Left colon (tissue), 2 donors: ENCODE measurements at places on chromosomes 1 and 21. TPM values are rescaled to one million over a fixed set of nuclear protein-coding genes. Genes with fewer than 3 reads are reported as not detected.

DNA sequence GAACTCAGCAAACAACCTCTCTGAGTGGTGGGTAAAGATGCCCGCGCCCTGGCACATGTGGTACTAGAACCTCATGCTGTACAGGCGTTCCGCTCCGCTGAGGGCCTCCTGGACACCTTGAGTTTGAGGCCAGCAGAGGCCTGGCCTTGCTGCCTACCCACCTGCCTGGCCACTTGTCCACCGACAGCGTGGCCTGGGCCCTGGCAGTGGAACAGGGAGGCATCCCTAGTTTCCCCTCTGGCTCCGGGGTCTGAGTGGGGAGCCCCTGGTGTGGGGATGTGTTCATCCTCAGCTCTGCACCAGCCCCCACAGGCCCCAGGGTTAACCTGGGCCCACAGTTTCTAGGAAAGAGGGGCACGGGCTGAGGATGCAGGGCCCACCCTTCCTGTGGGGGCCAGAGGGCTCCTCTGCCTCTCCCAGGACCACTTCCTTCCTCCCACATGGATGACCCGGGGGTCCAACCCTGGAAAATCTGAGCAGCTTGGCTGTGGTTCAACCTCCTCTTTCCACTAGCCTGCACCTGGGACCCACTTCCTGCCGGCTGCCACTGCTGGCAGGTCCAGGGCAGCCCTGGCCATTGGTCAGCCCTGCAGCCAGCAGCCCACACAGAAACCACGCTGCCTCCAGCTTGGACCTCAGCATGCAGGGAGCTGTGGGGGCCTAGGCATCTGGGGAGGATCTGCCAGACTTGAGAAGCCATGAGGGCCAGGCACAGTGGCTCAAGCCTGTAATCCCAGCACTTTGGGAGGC is 53.3 kb upstream of the COL18A1 start:
- DNase-seq: no peak

GRCh38 chr21:44844256-44844655 is 26.4 kb upstream of the SUMO3 start:
- no peak for DNase-seq

GRCh38 chr1:224932607-224933249 is 3.3 kb downstream of the DNAH14 start:
- no peak for DNase-seq

- no peak for DNase-seq
Measured at GRCh38 chr1:223235091-223235490, 92.0 kb upstream of the TLR5 start.

- no peak for DNase-seq
Measured at GRCh38 chr1:89842567-89843272, 21.9 kb downstream of the LRRC8D start.

DNA sequence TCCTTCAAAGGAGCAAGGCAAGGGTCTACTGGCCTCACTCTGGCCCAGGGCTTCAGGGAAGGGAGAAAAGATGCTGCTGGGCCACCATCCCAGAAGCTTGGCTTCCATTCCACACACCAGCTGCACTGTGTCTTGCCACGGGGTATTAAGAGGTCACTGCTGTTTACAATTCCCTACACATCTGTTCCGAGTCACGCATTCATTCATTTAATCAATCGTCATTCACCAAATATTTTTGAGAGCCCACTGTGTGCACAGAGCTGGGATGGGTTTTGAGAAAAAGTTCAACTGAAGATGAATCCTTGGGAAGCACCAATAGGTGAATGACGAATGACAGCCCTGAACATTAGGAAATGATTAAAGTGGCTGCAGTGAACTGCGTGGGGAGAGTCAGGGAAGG is 101.7 kb downstream of the NAV1 start:
- DNase-seq: no peak

DNA sequence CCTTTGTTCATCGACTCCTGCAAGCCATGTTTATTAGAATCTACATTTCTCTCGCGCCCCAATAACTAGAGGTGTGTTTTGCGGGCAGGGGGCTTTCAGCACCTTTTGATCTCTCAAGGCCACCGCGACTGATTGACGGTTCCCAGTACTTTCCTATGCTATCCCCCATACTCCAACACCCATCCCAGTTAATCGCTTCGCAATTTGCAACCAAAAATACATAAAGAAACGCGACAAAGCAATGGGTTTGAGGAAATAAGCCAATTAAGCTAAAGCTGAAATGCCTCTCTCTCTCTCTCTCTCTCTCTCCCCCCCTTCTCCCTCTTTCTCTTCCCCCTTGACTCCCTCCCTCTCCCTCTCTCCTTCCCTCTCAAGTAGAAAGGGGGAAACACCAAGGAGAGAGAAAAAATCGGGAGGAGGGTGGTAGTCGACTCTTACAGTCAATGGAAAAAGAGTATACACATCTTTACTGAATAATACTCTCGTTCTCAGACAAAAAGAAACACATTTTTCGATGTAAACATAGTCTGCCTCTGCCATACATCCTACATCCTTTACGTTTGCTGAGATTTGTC is 128.0 kb upstream of the DPYD start:
- DNase-seq: no peak

- DNase-seq: no peak
Measured at GRCh38 chr21:31798842-31799704, 67.2 kb upstream of the SCAF4 start.

DNA sequence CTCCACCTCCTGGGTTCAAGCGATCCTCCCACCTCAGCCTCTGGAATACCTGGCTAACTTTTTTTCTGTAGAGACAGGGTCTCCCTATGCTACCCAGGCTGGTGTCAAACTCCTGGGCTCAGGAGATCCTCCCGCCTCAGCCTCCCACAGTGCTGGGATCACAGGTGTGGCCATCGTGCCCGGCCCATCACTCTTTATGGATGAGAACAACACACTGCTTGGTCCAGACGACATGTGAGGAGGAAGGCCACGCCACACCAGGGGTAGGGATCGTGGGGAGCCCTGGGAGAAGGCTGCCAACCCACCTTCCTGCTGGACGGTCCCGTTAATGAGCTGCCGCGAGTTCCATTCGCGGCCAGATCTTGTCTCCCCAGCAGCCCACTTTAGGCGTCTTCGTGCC is 5.0 kb upstream of the GABRD start:
- no peak for DNase-seq

- no peak for DNase-seq
Measured at GRCh38 chr1:160367934-160368923, 1.4 kb downstream of the NHLH1 start.

DNA sequence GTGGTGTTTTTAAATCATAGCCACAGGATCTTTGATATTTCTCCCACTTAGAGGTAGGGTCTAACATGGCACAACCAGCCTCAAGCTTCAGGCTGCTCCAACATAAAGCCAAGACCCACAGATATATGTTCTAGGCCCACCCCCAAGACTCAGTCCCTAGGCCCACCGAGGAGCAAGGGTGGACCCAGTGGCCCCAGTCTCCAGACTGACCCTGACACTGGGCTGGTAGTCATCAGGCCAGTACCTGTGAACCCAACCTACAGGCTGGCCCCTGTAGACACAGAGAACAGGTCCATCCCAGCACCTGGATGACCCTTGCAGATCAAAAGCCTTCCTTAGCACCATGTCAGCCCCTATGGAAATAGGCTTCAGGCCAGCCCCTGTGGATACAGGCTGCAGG is 60.5 kb downstream of the NEGR1 start:
- DNase-seq: no peak

- DNase-seq: peak; percentile 58
Measured at GRCh38 chr21:45874716-45875415, 106.7 kb upstream of the COL6A1 start.

GRCh38 chr21:45253180-45253579 is 34.5 kb downstream of the POFUT2 start:
- DNase-seq: no peak

GRCh38 chr1:202234331-202235002 is 40.9 kb downstream of the LGR6 start:
- no peak for DNase-seq

- no peak for DNase-seq
Measured at GRCh38 chr1:171931752-171932151, 90.5 kb downstream of the DNM3 start.

DNA sequence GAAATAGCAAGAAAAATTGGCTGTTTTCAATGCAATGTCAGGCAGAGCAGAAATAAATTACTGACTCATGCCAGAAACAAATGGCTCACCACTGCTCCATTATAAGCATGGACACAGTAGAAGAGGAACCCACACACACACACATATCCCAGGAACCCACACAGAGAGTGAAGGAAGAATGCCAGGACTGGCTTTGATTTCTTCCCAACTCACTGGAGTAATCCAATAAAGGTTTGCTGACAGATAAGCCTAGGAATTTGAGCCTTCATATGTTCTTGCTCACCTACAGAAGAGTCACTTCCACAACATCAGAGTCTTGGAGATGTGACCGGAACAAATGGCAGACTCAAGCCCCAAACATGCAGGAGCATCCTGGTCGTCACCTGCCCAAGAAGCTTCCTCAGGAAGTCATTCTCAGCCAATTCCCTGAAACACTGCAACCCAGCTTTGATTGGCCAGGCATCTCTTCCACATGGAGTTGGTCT is 2.2 kb downstream of the SH3BP5L start:
- no peak for DNase-seq

AADACL4 gene
- total RNA-seq: not detected

JUN gene
- total RNA-seq: 199 TPM

KCNE2 gene
- total RNA-seq: not detected

SLC9C2 gene
- 0.17 TPM for total RNA-seq

NBPF6 gene
- total RNA-seq: 0.34 TPM

DENND2D gene
- total RNA-seq: 54.1 TPM

RUNX1 gene
- total RNA-seq: 17.7 TPM

ADGRL4 gene
- total RNA-seq: 3.1 TPM

FMN2 gene
- 2.6 TPM for total RNA-seq

RAB3B gene
- 9.2 TPM for total RNA-seq

SEMA6C gene
- total RNA-seq: 2.7 TPM

CSF3R gene
- 2.5 TPM for total RNA-seq

IQGAP3 gene
- total RNA-seq: 10.5 TPM
